Posterior vena cava (tissue), 2 donors: ENCODE measurements at places on chromosomes 11 and 22. TPM values are rescaled to one million over a fixed set of nuclear protein-coding genes. Genes with fewer than 3 reads are reported as not detected.
A peak's percentile ranks its signal among the peaks of the same experiment; 100 is the strongest.

The RPS3 gene
- total RNA-seq, result 1,399 TPM

GRCh38 chr11:62383822-62384221 lies 35.0 kb upstream of the SCGB1A1 start:
- peak; percentile 13 for DNase-seq

GRCh38 chr22:49297871-49298721 lies 529.6 kb downstream of the BRD1 start:
- peak; percentile 77 for DNase-seq

The TOMT gene
- not detected for total RNA-seq

DNA sequence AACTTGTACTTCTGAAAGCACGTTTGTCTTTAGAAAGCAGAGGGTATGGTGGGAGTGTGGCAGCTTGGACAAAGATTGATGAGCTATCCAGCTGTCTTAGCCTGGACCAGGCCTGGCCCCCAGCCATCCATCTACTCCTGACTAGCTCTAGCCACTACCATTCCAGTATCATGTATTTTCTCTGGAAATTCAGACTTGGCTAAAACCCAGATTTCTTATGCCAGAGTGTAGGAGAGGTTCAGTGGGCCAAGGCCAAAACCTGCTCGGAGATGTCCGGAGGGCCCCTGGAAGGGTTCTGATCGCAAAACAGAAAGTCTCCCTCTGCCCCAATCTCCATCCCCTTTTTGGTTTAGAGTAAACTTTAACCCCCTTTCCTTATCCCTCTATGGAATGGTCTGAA lies 24.8 kb upstream of the MTCH2 start:
- no peak for DNase-seq

DNA sequence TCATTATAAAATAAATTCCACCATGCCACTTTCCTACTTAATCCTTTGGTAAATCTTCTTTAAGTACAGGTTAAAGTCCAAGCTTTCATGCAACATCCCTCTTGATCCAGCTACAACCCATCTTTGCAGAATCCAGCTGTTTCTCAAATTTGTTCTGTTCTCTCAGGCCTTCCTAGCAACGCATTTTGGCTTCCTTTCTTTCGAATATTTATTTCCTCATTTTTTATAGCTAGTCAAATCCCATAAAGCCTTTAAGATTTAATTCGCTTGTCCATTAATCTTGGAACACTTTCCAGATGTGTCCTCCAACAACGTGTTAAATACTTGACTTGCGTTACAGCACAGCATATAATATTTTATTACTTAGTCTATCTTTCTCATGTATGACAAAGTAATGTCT lies 600.1 kb upstream of the CHORDC1 start:
- DNase-seq, result no peak

- no peak for DNase-seq
These were observed 113.0 kb downstream of the KCNQ1OT1 start for GRCh38 chr11:2586793-2587131.

The POGLUT3 gene
- total RNA-seq, result 59.8 TPM

The PAX6 gene
- not detected for total RNA-seq

GRCh38 chr22:23984430-23984829 lies 4.5 kb downstream of the GSTT2 start:
- DNase-seq, result peak; percentile 58

The SLC22A9 gene
- not detected for total RNA-seq

The PDE3B gene
- 2.8 TPM for total RNA-seq

DNA sequence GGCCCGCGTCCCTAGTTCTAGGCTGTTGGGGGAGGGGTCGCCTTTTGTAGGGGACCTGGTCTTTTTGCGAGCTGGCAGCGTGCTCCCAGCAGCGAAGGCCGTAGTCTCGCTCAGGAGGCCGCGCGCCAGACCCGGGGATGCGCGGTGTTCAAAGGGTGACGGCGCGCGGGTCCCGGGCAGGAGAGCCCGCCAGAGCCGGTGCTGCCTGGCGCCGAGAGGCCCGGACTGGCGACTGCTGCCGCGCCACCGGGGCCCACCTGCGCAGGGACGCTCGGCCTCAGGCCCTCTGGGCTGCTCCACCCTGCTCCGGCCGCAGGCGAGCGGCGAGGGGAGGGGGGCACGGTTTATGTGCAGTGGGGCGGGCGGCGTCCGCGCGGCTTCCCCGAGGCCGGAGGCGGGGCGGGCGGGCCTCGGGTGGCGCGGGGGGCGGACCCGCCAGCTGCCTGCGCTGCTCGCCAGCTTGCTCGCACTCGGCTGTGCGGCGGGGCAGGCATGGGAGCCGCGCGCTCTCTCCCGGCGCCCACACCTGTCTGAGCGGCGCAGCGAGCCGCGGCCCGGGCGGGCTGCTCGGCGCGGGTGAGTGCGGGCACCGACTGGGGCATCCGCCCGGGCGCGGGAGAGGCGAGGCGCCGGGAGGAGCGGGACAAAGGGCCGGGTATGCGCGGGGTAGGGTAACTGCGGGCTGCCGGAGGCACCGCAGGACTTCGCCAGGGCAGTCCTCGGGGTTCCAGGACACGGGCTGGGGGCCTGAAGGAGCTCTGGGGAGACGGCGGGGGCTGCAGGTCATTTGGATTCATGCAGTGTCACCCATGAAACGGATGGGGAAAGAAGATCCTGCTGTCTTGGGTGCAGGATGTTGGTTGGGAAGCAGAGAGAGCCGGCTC lies at the start of gene PRSS23:
TSS of gene PRSS23 (plus strand) at position 467 of the 884 bp plus-strand sequence. CDS start 7,102 bp downstream, outside the sequence.
- peak; percentile 90 for DNase-seq

The MAP6 gene
- total RNA-seq, result 11.6 TPM

GRCh38 chr11:59456661-59457060 lies at the start of gene OR4D6:
Gene OR4D6 (plus strand): TSS chr11:59456961. CDS start chr11:59456961, 0 bp downstream.
- no peak for DNase-seq

DNA sequence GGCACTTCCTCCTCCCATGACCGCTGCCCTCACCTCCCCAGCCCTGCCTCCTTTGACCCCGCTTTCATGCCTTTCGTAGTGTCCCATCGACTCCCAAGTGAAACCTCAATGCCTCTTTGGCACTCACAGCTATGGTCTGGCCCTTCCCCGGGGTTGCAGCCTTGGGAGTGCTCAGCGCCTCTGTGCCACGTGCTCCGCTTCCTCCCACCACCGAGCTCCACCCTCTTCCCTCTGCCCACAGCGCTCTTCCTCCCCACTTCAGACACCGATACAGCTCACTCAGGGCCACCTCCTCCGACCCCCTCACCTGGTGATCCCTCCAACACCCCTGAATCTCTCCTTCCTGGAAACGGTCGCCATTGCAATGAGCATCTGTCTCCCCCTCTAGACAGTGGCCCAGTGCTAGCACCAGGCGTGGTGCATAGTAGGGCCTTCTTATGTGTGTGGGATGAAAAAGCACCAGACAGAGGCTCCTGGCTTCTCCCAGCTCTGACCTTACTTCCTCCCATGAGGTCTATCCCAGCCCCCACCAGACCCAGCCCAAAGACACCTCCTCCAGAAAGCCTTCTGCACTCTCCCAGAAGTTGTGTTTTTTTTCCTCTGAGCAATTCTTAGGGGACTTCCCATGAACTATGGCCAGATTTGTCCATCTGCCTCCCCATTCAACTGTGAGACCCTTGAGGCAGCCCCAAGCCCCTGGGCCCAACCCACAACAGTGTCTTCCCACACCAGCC lies 16.4 kb upstream of the SCGB1A1 start:
- peak; percentile 92 for DNase-seq

GRCh38 chr11:71437879-71438278 lies 10.3 kb downstream of the DHCR7 start:
- no peak for DNase-seq

The TREH gene
- not detected for total RNA-seq

- DNase-seq, result no peak
These were observed 17.7 kb downstream of the RCN1 start for GRCh38 chr11:32108576-32108975.

The INPPL1 gene
- 110 TPM for total RNA-seq

The ZNF280B gene
- total RNA-seq, result 0.81 TPM

DNA sequence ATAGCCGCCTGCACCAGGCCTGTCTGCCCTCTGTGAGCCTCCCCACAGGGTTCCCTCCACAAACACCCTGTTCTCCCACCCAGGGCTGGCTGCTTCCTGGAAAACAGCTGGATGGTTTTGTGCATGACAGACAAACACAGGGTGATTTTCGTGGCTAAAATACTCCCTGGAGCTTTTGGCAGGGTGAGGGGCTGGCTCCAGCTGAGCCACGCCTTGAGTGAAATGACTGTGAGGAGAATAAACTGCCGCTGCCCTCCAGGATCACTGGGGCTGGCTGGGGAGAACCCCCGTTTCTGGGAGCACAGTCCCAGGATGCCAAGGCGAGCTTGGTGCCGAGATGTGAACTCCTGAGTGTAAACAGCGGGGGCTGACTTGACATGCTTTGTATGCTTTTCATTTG lies 20.3 kb upstream of the PPP6R3 start:
- no peak for DNase-seq

DNA sequence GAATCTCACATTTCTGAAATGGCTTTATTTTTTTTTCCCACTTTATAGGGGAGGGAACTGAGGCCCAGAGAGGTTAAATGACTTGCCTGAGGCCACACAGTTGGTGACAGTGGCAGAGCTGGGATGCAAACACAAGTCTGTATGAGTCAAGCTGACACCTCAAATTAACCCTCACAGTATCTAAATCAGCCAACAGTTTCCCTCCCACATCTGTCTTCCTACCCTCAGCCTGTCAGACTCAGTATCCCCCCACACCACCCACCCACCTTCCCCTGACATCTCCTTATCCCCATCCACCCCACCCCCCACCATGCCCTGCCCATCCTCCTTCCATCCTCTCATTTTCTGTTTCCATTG lies 95.2 kb downstream of the TP53I11 start:
- no peak for DNase-seq

The TRIM48 gene
- total RNA-seq, result not detected
